Stimulated activated CD8-positive, alpha-beta memory T cell treated with anti-CD3 and anti-CD28 coated beads, Interleukin-4, amount 100 ng/mL, for 4 hours (primary cell): ENCODE measurements at places on chromosomes 12 and 14.

- DNase-seq, result no peak
These were observed 14.3 kb downstream of the B4GALNT3 start for GRCh38 chr12:473863-474577.

- peak; percentile 57 for DNase-seq
These were observed 12.9 kb upstream of the NEMF start for GRCh38 chr14:49865431-49865859.

DNA sequence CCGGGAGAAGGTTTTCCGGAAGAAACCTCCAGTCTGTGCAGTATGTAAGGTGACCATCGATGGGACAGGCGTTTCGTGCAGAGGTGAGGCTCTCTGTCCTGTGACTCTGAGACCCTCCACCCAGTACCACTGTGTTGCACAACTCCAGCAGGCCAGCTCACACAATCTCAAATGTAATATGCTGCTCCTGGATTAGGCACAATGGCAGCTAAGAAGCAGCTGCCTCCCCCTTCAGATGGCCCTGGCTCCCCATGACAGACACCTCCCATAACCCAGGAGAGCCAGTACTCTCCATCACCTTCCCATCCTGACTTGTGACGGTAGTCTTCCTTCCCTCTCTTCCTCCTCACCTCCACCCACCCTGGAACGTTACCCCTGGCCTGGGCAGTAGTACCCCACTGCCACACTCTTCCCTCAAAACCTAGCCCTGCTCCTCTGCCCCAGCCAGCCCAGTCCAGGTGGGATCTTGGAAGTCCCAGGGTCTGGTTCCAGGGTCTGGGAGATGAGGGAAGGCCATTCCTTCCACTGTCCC, 2.1 kb downstream of the TNS2 start:
- no peak for DNase-seq

GRCh38 chr12:131829356-131829747, 1.2 kb downstream of the MMP17 start:
- no peak for DNase-seq

- DNase-seq, result no peak
These were observed 2.5 kb downstream of the HHIPL1 start for GRCh38 chr14:99647411-99647810.

GRCh38 chr14:105841022-105842009, 314.9 kb downstream of the TMEM121 start:
- no peak for DNase-seq

DNA sequence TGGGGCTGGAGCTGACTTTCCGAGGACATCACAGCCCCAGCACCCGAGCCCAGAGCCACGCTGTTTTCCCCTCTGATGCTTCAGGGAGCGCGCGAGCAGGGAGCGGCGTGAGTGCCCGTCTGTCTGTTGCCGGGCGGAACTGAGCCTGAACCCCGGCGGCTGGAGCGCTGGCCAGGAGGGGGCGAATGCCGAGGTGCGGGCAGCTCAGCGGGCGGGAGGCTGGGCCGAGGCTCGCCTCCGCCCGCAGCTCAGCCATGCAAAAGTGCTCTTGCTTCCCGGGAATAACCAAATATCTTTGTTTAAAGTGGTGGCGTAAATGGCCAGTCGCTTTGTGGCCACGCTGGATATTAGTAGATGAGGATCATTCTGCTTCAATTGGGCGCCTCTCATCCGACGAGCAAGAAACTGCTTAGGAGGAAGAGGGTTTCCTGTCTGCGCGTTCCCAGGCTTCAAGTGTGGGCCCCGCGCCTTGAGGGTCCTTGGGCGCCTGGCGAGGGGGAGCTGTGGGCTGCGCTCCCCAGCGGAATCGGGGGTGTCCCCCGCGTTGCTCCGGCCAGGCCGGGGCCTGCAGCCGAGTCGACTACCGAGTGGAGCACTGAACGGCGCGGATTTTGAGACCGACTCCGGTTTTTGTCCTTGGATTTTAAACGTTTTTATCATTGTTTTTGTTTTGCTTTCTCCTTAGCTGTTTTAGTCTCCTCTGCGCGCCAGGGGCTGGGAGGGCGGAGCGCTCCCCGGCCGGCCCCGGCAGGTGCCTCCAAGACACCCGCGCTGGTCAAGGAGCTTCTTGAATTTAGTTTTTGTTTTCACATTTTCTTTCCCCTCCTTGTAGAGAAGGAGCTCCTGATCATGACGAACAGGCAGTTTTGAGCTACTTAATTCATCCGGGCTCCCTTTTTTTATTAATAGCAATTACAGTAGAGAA, 831 bp upstream of the NKX2-1 start:
- DNase-seq, result no peak

- no peak for DNase-seq
These were observed 461 bp downstream of the SLC8A3 start for GRCh38 chr14:70188322-70188658.

DNA sequence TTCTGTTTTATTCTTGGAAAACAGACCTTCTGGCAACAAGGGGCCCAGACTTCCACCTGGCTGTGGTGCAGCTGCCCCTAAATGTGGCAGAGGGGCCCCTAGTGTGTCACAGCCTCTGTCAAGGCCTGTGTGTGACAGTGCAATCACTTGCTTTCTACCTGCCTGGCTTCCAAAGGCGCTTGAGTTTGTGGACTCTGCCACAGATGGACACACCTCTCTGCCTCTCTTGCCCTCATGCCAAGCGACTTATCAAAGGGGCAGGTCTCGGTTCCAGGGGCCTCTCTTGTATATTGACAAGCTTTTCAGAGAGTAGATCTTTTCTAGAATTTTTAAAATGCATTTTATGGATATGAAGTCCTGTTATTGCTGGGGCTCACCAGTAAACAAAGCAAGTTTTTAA, 217.2 kb downstream of the SLC15A4 start:
- no peak for DNase-seq

DNA sequence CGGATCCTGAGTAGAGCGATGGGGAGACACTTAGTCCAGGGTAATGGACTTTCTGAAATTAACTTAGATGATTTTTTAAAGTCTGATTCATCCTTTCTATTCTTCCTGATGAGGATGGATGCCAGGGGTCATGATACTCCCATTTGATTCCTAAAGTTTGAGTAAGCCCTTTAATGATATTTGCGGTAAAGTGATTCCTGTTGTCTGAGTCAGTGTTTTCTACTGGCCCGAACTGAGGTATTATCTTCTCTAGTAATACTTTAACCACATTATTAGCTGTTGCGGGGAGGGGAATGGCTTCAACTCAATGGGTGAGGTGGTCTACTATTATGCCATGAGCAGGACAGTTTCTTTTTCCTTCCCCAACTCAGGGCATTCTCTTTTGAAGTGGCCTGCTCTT, 111.6 kb downstream of the RIN3 start:
- no peak for DNase-seq

DNA sequence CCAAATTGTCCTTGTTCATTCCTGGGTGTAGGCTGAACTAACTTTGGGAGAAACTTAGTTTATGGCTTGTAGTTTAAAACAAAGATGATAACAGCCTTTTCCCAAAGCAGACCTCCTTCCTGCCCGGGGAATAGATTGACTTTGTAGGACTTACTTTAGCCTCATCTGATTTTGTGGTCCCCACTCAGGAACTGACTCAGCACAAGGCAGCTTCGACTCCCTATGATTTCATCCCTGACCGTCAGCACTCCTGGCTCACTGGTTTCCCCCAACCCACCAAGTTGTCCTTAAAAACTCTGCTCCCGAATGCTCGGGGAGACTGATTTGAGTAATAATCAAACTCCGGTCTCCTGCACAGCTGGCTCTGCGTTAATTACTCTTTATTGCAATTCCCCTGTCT, 40.1 kb upstream of the DDHD1 start:
- DNase-seq, result no peak

- no peak for DNase-seq
These were observed 99.9 kb downstream of the FOXN3 start for GRCh38 chr14:89317051-89317691.

DNA sequence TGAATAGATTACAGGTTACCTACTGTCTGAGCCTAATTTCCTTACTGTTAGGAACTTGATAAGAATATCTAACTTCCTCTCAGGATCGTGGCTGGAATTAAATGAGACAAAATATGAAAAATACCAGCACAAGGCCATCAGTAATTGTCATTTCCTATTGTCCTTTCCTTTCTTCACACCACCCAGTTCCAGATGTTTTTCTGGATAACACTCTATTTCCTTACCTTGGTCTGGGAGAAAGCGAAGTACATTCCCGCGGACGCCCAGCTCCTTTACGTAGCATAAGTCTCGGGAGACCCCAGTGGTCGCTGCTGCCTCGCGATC, 376 bp downstream of the GDF3 start:
- DNase-seq, result no peak

- no peak for DNase-seq
These were observed 17.9 kb upstream of the DCAF5 start for GRCh38 chr14:69170839-69171238.

DNA sequence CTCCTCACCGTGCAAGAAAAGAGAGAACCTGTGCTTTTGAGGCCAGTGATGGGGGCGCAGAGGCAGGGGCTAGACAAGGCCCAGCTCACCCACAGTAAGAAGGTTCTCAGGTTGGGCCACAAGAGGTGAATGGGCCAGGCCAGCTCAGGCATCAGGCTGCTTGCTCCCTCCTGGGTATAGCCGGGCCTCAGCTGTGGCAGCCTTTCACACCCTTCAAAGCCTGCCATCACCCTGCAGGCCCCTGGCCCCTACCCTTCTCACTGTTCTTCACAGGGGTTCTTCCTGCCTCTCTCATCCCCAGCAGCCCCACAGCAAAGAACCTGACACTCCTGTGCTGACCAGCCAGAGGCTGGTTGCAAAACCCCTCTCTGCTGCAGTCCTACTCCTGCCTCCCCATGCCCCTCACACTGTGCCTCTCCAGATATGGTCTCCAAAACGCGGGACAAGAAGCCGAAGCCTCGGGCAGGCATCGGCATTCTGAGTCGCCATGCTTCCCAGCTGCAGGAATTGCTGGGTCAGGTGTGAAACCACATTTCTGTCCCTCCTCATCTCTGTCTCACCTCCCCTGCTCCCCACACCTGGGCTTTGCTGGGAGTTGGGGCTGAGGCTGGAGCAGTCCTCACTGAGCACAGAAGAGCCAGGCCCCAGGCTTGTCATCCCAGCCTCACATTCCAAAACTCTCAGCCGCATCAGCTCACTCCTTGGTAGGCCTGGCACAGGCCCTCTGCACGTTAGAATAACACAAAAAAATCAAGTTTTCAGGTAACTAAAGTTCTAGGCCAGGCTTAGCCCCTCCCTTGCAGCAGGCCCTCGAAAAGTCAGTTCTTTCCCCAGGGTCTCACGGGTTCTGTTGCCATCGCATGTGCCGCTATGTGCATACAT, 6.9 kb upstream of the FAIM2 start:
- DNase-seq, result no peak

DNA sequence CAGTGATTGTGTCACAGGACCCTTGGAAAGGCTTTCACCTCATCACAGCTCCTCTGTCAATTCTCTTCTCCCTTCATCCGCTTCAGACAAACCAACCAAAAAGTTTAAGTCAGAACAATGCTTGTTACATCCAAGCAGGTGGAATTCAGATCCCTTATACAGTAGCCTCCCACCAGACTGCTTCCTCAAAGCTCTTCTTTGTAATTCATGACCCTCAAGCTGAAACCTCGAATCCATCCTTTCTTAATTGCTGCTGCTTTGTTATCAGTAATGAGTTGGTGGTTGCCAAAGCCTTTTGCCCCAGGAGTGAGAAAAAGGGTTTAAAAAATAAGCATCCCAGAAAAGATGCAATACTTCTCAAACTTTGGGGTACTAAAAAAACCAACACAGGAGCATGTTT, 9.5 kb downstream of the BEST3 start:
- DNase-seq, result no peak

GRCh38 chr12:48765753-48766162, 23.1 kb downstream of the ADCY6 start:
- no peak for DNase-seq
